GM23248 (cell line): ENCODE measurements at places on chromosomes 3 and 15.

- no peak overlapping the region for H3K27ac ChIP-seq
- DNase-seq, result no peak
- no peak overlapping the region for H3K4me3 ChIP-seq
- peaks cover 14% of the 10 kb centered on the region for H3K4me1 ChIP-seq
- no peaks in the 10 kb centered on the region for H3K36me3 ChIP-seq
These were observed 169.3 kb upstream of the STAC start for GRCh38 chr3:36210840-36211651.

GRCh38 chr15:61521953-61522352 is 292.9 kb upstream of the RORA start:
- peak; percentile 3 for DNase-seq
- no peak overlapping the region for H3K27ac ChIP-seq
- no peak overlapping the region for H3K4me3 ChIP-seq
- no peaks in the 10 kb centered on the region for H3K4me1 ChIP-seq
- H3K36me3 ChIP-seq, result no peaks in the 10 kb centered on the region

DNA sequence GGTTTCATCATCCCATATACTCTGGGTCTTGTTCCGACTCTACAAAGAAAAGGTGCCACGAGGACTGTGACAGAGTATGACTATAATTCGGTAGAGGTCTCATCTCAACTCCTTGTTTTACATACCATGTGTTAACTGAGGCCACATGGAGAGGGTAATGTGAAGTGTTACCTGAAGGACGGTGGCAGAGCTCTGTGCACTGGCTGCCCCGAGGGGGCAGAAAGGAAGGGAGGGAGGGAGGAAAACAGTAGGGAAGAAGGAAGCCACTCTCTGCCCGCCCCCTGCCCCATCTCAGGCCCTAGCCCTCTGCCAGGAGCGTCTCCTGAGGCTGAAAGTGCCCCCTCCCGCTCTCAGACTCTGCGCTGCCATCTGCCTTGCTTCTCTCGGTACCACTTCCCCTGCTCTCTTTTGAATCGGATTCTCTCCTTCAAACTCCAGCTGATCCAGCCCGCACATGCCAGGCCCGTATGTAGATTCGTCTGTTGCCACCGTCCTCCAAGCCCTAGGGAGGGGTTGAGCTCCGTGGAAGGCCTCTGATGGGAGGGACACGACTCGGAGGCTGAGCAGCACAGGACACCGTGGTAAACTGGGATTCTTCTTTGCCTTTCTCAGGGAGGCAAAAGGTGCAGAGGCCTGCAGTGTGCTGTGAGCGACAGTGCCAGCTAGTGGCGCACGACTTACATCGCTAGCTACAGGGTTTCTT is 70.5 kb upstream of the ATP10A start:
- no peaks in the 10 kb centered on the region for H3K27me3 ChIP-seq
- peak overlapping the region; percentile 49 for H3K27ac ChIP-seq

DNA sequence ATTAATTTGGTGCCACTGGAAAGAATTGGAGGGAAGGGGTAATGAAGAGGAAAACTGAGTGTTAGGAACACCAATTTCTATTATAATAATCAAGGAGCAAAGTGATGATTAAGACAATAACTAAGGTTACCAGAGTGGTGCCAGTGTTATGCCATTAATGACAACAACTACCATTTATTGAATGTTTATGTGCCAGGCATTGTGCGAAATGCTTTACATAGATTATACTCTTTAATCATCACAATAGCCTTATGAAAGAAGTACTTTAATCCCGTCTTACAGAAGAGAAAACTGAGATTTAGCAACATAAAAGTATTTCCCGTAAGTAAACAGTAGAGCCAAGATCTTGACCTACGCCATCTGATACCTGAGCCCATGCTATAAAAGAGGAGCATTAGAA is 187.2 kb upstream of the NR2E3 start:
- H3K27ac ChIP-seq, result no peak overlapping the region
- no peaks in the 10 kb centered on the region for H3K4me1 ChIP-seq
- no peak overlapping the region for H3K4me3 ChIP-seq
- H3K27me3 ChIP-seq, result no peaks in the 10 kb centered on the region
- H3K36me3 ChIP-seq, result no peaks in the 10 kb centered on the region

- H3K4me3 ChIP-seq, result no peak overlapping the region
- no peaks in the 10 kb centered on the region for H3K27me3 ChIP-seq
- H3K36me3 ChIP-seq, result no peaks in the 10 kb centered on the region
- H3K4me1 ChIP-seq, result no peaks in the 10 kb centered on the region
- peak; percentile 75 for DNase-seq
These were observed 3.1 kb upstream of the CFAP20DC start for GRCh38 chr3:59052803-59053411.

- H3K4me1 ChIP-seq, result no peaks in the 10 kb centered on the region
- H3K4me3 ChIP-seq, result no peak overlapping the region
- peak; percentile 11 for DNase-seq
- H3K36me3 ChIP-seq, result no peaks in the 10 kb centered on the region
- peaks cover 17% of the 10 kb centered on the region for H3K27me3 ChIP-seq
- no peak overlapping the region for H3K27ac ChIP-seq
These were observed 62.7 kb upstream of the BNIP2 start for GRCh38 chr15:59751552-59752413.

DNA sequence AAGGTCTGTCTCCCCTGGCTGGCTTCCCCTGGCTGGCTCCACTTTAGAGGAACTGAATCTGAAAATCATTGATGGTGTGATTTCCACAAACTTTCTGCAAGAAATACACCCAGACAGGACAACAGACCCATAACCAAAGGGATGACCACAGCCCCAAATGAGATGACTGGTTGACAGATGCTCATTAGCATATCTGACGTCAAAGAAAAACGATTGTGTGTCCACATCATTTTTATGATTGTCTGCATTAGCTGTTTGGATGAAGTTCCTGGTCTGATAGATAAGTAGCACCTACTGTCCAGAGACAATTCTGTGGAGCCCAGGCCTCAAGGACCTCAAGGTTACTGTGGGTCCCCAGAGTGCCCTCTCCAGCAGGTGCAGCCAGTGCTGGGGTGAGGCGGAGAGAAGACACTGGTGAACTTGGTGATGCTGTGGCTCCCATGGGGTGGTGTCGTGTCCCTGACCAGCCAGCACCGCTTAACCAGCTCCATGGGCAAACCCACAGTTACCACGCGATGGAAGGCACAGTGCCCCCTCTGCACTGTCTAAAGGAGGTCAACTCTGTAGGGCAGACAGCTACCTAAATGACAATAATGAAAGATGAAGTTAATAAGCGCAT is 127.4 kb downstream of the NSMCE3 start:
- no peaks in the 10 kb centered on the region for H3K36me3 ChIP-seq
- H3K4me3 ChIP-seq, result no peak overlapping the region
- H3K4me1 ChIP-seq, result peaks cover 13% of the 10 kb centered on the region
- H3K27ac ChIP-seq, result no peak overlapping the region

DNA sequence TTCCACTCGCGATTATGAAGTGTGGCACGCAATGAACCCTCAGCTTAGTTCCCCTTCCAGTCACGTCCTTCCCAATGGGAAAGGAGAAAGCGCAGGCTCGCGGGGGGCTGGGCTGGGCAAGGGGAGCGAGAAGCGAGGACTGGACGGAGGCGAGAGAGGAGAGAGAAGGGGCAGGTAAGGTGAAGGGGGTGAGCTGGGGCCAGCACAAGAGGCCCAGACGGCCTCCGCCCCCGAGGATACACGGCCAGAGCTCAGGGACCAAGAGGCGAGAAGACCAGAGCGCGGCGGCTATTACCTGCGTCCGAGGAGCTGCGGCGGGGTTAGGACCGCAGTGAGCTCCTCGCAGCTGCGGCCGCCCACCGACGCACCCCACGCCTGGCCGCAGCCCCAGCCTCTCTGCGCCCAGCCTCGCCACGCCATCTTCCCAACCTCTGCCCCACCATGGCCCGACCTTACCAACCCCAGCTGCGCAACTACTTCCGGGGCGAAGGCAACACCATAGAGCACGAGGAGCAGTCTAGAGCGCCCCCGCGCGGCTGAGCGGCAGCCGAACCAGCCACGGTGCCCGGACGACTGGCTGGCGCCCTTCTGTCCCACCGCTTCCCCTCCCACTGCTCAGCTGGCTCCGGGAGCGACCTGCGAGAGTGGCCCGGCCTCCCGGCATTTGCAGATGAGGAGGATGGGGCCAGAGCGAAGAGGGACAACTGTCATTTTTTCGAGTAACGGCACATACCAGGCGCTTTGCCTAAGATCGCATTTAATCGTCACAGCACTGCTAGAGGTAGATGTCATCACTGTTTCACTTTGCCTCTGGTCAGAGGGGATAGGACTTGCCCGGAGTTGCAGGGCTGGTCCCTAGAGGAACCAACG is at the start of gene PARL:
Gene PARL, minus strand, starts transcription at position 454 of the 870 bp plus-strand sequence. Its CDS starts 34 bp downstream, at position 420.
- peaks cover 21% of the 10 kb centered on the region for H3K4me1 ChIP-seq
- H3K27me3 ChIP-seq, result no peaks in the 10 kb centered on the region
- DNase-seq, result peak; percentile 95

DNA sequence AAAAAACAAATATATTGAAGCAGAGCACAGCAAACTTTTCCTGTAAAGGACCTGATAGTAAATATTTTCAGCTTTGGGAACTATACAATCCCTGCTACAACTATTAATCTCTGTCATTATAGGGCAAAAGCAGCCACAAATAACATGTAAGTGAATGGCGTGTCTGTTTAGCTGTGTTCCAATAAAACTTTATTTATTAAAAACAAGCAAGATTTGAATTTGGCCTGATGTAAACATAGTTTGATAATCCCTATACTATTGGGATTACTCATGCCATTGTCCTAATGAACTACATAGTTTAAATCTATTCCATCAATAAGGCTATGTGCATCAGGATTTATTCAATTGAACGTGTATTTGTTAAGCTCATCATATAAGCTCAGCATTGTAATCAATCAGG is 286.8 kb upstream of the CNTN6 start:
- DNase-seq, result no peak
- no peaks in the 10 kb centered on the region for H3K36me3 ChIP-seq
- H3K4me3 ChIP-seq, result no peak overlapping the region

- peak; percentile 35 for DNase-seq
- H3K4me3 ChIP-seq, result no peak overlapping the region
- 0 out of 2 replicates have a peak overlapping the region, but pooled peaks have one; percentile 38 for H3K27ac ChIP-seq
- peaks cover 27% of the 10 kb centered on the region; the same call in 1 of the 2 replicates for H3K36me3 ChIP-seq
- H3K4me1 ChIP-seq, result peaks cover 17% of the 10 kb centered on the region
These were observed 41.8 kb downstream of the ITGA11 start for GRCh38 chr15:68389936-68390817.

DNA sequence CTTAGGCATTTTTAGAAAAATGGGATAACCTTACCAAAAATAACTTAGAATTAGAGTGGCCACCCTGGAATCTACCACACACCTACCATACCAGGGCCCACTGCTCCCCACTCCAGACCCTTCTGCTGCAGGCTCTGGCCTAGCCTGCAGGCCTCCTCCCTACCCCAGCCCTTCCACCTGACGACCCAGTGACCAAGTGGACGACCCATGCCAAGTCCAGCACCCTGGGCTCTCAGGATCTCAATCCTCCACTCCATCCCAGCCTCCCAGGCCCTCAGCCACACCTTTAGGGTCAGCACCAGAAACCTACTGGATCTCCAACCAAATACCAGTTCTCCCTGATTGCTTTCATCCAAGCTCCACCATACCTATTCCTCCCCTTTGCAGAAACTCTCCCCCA is 145.8 kb downstream of the TPRA1 start:
- H3K4me1 ChIP-seq, result no peaks in the 10 kb centered on the region
- no peaks in the 10 kb centered on the region for H3K36me3 ChIP-seq
- H3K27ac ChIP-seq, result no peak overlapping the region
- DNase-seq, result no peak

- H3K27me3 ChIP-seq, result no peaks in the 10 kb centered on the region
- H3K27ac ChIP-seq, result no peak overlapping the region
- no peak overlapping the region for H3K4me3 ChIP-seq
- DNase-seq, result no peak
- H3K36me3 ChIP-seq, result no peaks in the 10 kb centered on the region
These were observed 12.4 kb upstream of the UBR1 start for GRCh38 chr15:43118286-43118685.

- no peak overlapping the region for H3K4me3 ChIP-seq
- no peaks in the 10 kb centered on the region for H3K36me3 ChIP-seq
- no peaks in the 10 kb centered on the region for H3K27me3 ChIP-seq
- no peak for DNase-seq
- no peak overlapping the region for H3K27ac ChIP-seq
- H3K4me1 ChIP-seq, result peaks cover 19% of the 10 kb centered on the region
These were observed 613.8 kb upstream of the TBL1XR1 start for GRCh38 chr3:177811112-177811511.

DNA sequence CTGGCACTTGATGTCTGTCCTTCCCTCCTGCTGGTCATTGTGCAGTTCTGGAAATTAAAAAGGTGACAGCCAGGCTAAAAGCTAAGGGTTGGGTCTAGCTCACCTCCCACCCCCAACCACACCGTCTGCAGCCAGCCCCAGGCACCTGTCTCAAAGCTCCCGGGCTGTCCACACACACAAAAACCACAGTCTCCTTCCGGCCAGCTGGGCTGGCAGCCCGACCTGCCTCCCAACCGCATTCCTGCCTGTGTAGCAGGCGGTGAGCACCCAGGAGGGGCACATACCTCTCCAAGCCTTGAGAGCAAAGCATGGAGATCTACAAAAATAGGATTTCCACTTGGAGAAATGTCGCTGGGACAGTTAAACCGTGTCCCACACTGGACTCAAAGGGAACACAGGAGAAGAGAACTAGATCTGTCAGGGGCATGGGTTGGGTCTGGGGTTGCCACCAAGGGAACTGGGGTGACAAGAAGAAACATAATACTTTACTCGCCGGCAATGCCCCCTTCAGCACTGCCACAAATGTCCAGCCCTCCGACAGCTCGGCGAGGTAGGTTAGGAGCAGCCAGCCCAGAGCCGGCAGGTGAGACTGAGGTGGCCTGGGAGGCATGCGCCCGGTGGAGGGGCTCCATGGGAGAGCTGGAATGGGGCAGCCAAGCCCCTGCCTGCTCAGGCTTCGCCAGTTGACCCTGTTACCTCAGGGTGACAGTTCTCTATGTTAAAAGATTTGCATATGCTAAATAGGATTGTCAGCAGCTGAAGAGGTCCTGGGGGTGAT is 52.2 kb downstream of the EXOG start:
- H3K4me3 ChIP-seq, result no peak overlapping the region
- no peaks in the 10 kb centered on the region for H3K36me3 ChIP-seq
- no peaks in the 10 kb centered on the region for H3K27me3 ChIP-seq

- H3K27me3 ChIP-seq, result no peaks in the 10 kb centered on the region
- peaks cover 46% of the 10 kb centered on the region for H3K4me1 ChIP-seq
- peak overlapping the region; percentile 63 for H3K27ac ChIP-seq
- no peak overlapping the region for H3K4me3 ChIP-seq
- peak; percentile 59 for DNase-seq
These were observed 73.0 kb downstream of the FOXP1 start for GRCh38 chr3:71510510-71510909.

DNA sequence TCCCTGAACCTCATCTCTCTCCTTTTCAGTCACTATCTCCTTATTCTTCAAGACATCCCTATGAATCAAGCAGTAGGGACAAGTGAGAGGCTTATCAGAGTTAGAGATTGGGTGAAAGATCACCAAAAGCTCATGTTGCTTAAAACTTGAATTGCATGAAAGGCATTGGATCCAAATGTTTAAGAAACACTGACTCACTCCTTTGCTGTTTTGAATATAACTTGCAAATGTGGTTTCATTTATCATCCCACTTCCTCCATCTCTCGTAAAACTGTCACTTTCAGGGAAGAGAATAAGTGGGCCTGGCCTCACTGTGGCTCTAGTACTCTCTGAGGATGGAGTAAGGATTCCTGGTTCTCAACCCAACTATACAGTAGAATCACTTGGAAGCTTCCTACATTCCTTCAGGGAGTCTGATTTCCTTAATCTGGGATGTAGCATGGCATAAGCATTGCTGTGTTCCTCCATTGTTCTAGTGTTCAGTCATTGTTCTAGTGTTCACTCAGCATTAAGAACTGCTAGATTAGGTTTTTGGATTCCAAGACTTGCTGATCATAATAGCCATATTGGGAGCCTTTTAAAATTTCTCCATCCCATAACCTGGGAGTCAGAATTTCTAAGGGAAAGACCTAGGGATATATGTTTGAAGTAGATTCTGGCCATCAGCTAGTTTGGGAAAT is 171.8 kb downstream of the TMEM108 start:
- peak; percentile 15 for DNase-seq
- no peaks in the 10 kb centered on the region for H3K27me3 ChIP-seq
- no peaks in the 10 kb centered on the region for H3K4me1 ChIP-seq
- no peak overlapping the region for H3K27ac ChIP-seq
- no peaks in the 10 kb centered on the region for H3K36me3 ChIP-seq
